ENCODE measurements at places on chromosomes 5 and 9. TPM values are rescaled to one million over a fixed set of nuclear protein-coding genes. Genes with fewer than 3 reads are reported as not detected.

Gene EDIL3
- 18.2 TPM for total RNA-seq

Gene ARHGEF39
- total RNA-seq, result 0.09 TPM

Gene NRARP
- total RNA-seq, result 0.09 TPM

Gene FSTL4
- 0.09 TPM for total RNA-seq

Gene BTNL8
- total RNA-seq, result not detected

Gene TRIM52
- total RNA-seq, result 5.2 TPM

Gene REEP2
- 17.5 TPM for total RNA-seq

Gene CPLANE1
- 17.0 TPM for total RNA-seq

Gene CDC25C
- total RNA-seq, result 1.1 TPM

Gene PDZD2
- total RNA-seq, result 0.43 TPM
